ENCODE measurements at places on chromosomes 12 and 14.
A peak's percentile ranks its signal among the peaks of the same experiment; 100 is the strongest.

DNA sequence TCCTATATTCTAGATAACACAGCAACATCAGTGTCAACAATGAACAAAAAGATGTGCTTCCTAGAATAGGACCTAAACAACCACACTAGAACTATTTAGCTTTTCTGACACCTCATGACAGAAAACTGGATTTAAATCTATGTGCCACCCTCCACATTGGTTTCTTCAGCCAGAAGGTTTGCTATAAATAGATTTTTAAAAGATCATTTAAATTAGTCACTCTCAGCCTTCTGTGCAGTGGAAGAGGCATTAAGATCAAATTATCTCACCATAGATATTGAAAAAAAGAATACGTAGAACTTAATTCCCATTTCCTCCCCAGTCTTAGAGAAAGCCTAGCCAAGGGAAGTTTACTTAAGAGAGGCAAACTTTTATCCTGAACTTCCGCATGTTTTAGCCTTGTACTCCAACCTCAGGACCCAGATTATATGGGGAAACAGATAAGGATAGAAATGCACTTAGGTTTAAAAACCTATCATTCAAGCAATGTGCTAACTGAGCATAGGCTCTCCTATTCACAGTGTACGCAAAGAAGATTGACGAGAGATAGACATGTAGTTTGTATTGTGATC is 59.6 kb downstream of the NELL2 start:
- H3K27ac ChIP-seq = no peak overlapping the region
- DNase-seq = no peak
- H3K27me3 ChIP-seq = no peaks in the 10 kb centered on the region
- no peaks in the 10 kb centered on the region for H3K36me3 ChIP-seq
- no peak overlapping the region for H3K4me3 ChIP-seq

GRCh38 chr12:125538401-125539199 is 473.4 kb downstream of the AACS start:
- no peaks in the 10 kb centered on the region for H3K4me1 ChIP-seq
- H3K27ac ChIP-seq = no peak overlapping the region
- DNase-seq = no peak
- H3K36me3 ChIP-seq = no peaks in the 10 kb centered on the region

- no peak for DNase-seq
- H3K36me3 ChIP-seq = no peaks in the 10 kb centered on the region
- H3K27me3 ChIP-seq = peaks cover 33% of the 10 kb centered on the region
- H3K4me1 ChIP-seq = no peaks in the 10 kb centered on the region
- H3K27ac ChIP-seq = no peak overlapping the region
- no peak overlapping the region for H3K4me3 ChIP-seq
Measured at GRCh38 chr12:31005944-31006361, 67.7 kb upstream of the DDX11 start.

DNA sequence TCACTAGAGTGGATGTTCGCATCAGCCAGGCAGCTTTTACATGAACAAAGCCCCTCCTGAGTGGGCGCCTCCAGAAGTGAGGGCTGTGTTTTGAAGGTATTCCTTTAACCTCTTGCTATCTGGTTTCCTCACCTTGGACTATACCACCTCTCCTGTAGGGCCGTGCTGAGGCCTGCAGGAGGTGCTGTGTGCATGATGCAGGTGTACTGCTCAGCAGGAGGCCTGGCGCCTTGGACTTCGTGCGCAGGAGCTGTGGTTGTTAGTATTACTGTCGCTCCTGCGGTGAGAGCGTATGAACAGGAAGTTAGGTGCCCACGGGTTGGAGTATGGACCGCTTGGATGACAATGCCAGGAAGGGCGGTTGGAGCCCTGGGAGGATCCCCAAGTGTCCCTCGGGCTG is 130.7 kb downstream of the TSPAN9 start:
- no peaks in the 10 kb centered on the region for H3K36me3 ChIP-seq
- no peaks in the 10 kb centered on the region for H3K4me1 ChIP-seq

DNA sequence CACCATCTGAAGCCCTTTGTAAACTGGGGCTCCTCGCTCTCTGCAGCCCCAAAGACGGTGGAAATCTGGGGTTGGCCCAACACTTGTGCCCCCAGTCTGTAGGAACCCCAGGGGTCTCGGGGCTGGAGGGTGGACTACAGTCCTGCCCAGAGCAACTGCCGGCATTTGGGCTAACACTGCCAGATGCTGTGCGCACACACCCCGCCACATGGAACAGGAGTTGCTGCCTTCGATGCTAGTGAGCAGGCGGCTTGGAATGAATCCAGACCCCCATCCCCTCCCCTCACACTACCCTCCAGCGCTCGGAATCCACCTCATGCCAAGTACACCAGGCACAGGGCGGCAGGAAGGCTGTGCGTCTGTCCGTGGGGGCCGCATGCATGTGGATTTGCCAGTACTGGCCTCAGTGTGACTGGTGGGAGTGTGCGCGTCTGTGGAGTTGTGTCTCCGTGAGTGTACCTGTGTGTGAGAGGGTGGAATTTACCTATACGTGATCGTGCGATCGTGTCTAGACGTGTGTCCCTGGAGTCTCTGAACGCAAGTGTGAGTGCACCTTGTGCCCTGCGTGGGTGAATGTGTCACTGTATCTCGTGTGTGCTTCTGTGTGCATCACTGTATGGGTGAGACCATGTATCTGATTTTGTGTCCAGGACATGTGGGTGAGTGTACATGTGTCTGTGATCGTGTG is 5.1 kb downstream of the LHX5 start:
- no peak overlapping the region for H3K27ac ChIP-seq
- H3K4me3 ChIP-seq = no peak overlapping the region
- no peaks in the 10 kb centered on the region for H3K4me1 ChIP-seq
- DNase-seq = no peak

DNA sequence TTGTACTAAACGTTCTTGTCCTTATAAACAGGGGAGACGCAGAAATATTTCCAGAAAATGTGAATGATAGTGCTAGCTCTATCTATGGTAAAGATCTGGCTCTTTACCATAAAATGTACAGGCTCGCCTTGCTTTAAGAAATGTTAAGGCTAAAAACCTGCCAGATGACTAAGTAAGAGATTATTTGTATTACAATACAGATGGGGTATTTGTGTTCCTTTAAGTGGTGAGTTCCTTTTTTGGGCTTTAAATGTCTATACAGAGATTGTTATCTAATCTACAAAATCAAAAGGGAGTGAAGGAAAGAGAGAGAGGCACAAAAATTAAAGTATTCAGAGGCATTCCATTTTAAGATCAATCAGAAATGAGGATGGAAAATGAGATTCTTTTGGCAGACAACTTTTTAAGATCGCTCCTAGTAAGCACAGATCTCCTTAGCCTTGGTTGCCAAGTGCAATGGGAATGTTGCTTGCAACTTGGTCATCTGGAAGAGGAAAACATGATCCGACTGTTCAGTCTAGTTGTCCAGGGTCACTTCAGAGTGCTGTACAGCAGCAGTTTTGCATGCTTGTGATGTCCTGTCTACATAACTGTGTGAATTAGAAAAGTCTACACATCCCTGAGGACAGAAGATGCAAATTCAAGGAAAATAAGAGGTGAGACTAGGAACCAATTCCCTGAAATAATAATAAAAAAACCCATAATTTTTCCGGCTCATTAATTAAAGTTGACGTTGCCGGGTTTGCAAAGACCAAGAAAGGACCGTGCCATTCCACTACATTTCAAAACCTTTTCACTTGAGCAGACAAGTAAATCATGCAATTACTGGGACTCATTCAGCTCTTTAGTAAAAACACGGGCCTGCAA is 380.8 kb downstream of the EGLN3 start:
- DNase-seq = no peak
- no peaks in the 10 kb centered on the region for H3K4me1 ChIP-seq
- H3K36me3 ChIP-seq = no peaks in the 10 kb centered on the region
- no peak overlapping the region for H3K27ac ChIP-seq

DNA sequence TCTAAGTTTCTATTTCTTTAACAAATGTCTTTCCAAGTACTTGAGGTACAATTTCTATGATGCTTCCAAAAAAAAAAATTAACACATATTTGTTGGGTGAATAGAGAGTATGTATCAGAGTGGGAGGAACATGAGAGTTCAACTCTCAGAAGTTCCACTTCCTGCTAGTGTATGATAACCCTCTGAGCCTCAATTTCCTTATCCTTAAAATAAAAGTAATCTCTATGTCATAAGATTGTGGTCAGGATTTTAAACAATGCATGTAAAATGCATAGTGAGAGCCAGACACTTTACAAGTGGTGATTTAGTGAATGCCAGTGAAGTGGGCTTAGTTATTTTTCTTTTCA is 270.3 kb upstream of the AMIGO2 start:
- DNase-seq = no peak
- H3K36me3 ChIP-seq = no peaks in the 10 kb centered on the region
- H3K27ac ChIP-seq = no peak overlapping the region
- H3K4me3 ChIP-seq = no peak overlapping the region
- no peaks in the 10 kb centered on the region for H3K27me3 ChIP-seq

- no peaks in the 10 kb centered on the region for H3K4me1 ChIP-seq
- H3K4me3 ChIP-seq = no peak overlapping the region
- no peak for DNase-seq
- H3K27ac ChIP-seq = no peak overlapping the region
- peaks cover 2% of the 10 kb centered on the region for H3K27me3 ChIP-seq
- no peaks in the 10 kb centered on the region for H3K36me3 ChIP-seq
Measured at GRCh38 chr12:114998118-114998749, 314.3 kb upstream of the TBX3 start.

GRCh38 chr12:112586148-112586783 is 167.5 kb downstream of the PTPN11 start:
- H3K36me3 ChIP-seq = no peaks in the 10 kb centered on the region
- H3K4me3 ChIP-seq = no peak overlapping the region
- peaks cover 19% of the 10 kb centered on the region for H3K27me3 ChIP-seq
- DNase-seq = no peak
- H3K27ac ChIP-seq = no peak overlapping the region

- no peak overlapping the region for H3K27ac ChIP-seq
- H3K4me1 ChIP-seq = no peaks in the 10 kb centered on the region
- H3K4me3 ChIP-seq = no peak overlapping the region
- peaks cover 24% of the 10 kb centered on the region for H3K27me3 ChIP-seq
Measured at GRCh38 chr12:106673141-106673540, 90.3 kb downstream of the RFX4 start.

DNA sequence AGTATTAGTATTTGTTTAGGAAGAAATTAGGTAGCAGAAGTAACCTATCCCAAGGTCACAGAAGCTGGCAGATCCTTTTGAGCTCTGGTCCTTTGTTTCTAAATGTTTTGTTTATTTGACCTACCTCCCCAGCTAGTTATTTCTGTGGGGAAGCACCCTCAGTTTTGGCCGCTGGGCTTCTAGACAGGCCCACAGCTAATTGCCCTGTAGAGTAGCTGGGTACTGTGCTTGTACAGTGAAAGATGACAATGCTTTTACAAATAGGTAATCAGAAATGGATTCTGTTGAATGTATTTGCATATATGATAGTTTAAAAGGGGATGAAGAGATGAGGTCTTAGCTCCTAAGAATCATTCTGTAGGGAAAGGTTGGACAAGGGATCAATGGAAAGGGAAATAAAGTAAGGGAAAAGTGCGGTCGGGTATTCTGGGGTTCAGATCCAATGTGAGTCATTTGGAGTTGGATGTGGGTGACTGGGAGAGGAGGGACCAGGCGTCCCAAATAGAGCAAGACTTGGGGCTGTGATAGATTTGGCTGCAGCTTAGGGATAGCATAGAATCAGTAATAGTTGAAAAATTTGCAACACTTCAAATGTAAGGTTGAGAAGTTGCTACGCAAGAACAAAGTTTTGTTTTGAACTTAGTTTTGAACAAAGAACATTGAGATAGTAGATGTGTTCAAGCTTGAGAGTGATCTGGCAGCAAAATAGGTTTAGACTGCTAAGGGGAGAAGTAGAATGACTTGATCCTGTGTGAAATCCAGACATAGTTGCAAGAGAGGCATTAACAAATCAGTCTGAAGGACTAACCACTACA is 3.6 kb downstream of the NUDT4 start:
- no peak overlapping the region for H3K4me3 ChIP-seq
- no peaks in the 10 kb centered on the region for H3K27me3 ChIP-seq
- no peak for DNase-seq
- H3K27ac ChIP-seq = no peak overlapping the region
- H3K36me3 ChIP-seq = no peaks in the 10 kb centered on the region

- DNase-seq = no peak
- no peaks in the 10 kb centered on the region for H3K36me3 ChIP-seq
- no peak overlapping the region for H3K27ac ChIP-seq
- no peak overlapping the region for H3K4me3 ChIP-seq
- H3K4me1 ChIP-seq = no peaks in the 10 kb centered on the region
- no peaks in the 10 kb centered on the region for H3K27me3 ChIP-seq
Measured at GRCh38 chr12:70535896-70536374, 101.3 kb downstream of the PTPRB start.

DNA sequence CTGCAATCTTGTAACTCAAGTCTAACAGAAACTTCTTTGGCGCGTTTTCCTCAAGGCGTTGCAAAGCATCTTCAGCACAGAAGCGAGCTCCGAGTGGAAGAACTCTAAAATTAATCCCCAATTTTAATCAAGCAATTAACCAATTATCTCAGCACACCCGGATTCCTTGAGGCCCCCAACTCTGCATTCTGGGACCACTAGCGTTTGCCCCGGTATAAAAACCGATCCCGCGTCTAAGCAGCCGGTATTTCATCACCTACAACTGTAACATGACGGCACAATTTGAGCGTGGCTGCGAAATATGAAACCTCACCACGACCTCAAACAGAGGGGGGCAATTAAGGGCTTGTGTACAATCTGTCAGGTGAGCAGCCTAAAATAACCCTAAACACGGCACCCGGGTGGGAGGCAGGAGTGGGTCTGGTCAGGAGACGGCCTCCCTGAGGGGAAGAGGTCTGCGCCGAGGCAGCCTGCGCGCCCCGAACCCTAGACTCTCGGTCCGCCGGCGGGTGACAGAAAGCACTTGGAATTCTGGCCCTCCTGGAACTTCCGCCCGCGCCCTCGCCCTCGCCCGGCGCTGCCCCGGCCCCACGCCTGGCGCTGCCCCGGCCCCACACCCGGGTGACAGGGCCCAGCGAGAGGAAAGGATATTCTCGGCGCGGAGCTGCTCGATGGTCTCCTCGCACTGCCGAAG is 594 bp downstream of the ZCCHC8 start:
- DNase-seq = peak; percentile 49
- no peaks in the 10 kb centered on the region for H3K27me3 ChIP-seq
- H3K4me1 ChIP-seq = peaks cover 15% of the 10 kb centered on the region
- peak overlapping the region; percentile 68 for H3K4me3 ChIP-seq
- peak overlapping the region; percentile 83 for H3K27ac ChIP-seq

GRCh38 chr12:115160271-115161128 is 476.5 kb upstream of the TBX3 start:
- no peaks in the 10 kb centered on the region for H3K4me1 ChIP-seq
- H3K36me3 ChIP-seq = no peaks in the 10 kb centered on the region
- H3K27ac ChIP-seq = no peak overlapping the region
- H3K4me3 ChIP-seq = no peak overlapping the region

DNA sequence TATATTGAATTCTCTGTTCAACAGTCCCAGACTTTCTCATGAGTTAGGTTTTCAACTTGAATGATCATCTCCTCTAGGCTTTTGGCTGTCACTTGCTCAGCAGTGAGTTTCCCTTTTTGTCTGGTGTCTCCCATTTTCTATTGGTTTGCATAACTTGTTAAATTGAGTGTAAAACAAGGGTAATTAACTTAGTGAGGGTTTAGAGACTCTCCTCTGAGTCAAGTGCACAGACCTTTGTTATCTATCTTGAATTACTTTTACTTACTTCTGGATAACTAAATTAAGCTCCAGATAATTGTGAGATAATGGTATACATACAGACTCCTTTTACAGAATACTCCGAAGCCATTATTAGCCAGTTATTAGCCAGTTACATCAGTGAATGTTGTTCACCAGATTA is 22.0 kb downstream of the MLXIP start:
- no peak overlapping the region for H3K4me3 ChIP-seq
- no peaks in the 10 kb centered on the region for H3K27me3 ChIP-seq
- no peak for DNase-seq
- H3K27ac ChIP-seq = peak overlapping the region; percentile 71
- H3K36me3 ChIP-seq = peaks cover 3% of the 10 kb centered on the region
